ENCODE measurements at places on chromosomes 4 and X.

DNA sequence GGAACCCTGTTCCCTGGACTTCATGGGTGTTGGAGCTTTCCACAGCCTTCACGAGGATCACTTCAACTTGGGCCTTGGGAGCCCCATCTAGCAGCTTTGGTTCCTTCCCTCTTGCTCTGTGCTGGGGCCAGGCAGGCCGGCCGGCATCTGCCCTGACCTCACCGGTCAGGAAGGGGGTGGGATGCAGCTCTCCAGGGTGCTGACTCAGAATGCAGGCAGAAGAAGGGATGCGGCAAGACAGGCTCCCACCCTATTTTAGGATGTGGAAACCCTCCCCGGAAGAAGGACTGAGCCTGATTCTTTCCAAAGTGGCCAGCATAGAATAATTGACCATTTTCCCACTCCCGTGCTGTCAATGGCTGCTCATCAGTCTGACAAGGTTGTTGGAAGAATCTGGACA lies 47.1 kb downstream of the FHDC1 start:
- no peak for DNase-seq

DNA sequence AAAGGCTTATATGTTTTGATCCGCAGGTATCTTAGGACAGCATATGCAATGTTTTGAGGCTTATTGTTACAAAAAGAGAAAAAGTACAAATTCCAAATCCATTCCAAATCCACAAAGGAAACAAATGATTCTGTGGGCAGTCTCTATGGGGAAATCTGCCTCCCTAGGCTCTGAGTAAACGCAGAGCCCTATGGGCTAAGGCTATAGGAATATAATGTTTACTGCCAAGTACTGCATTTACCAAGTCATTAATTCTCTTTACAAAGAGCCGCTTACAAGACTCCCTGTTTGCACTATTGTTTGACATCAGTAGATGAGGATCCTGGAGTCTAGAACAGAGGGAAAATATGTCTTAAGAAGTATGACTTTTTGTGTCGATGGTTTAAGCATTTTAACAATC lies 212.4 kb upstream of the GPC4 start:
- no peak for DNase-seq

DNA sequence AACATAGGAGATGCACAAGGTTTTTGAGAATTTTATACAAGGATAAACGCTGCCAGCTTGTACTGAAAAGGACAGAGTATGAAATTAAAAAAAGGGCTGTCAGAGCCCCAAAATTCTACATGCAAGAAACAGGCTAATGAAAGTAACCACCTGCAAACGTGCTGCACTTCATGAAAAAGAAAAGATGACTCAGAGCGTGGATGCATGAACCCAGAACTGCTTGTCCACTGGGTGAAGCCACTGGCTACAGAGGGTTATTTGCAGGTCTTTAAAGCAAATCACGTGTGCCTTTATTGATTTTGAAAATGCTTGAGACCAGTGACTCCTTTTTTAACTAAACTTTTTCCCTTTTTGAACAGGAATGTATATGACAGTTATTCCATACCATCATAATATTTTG lies 25.3 kb upstream of the FRMD7 start:
- DNase-seq, result no peak

GRCh38 chrX:55624403-55624802 lies 1.2 kb downstream of the FOXR2 start:
- DNase-seq, result no peak

- no peak for DNase-seq
These were observed 26.0 kb downstream of the LRP2BP start for GRCh38 chr4:185369731-185370130.

GRCh38 chr4:29770627-29771026 lies 949.5 kb upstream of the PCDH7 start:
- DNase-seq, result no peak

DNA sequence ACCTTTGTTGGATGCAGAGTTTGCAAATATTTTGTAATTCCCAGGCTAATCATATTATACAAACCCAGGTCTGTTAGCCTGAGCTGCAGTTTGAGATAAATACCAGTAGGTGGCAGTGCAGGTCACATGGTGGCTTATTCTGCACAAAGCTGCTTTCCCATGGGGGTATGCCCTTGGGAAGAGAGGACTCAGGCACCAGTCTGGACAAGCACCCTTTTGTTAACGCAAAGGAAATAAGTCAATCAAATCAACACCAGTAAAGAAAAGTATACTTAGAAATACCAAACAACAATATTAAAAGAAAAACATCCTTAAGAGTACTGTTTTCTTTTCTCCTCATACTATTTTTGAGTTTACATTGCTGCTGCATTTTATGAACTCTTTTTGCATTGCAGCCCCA lies 389.0 kb upstream of the ZFP42 start:
- no peak for DNase-seq

DNA sequence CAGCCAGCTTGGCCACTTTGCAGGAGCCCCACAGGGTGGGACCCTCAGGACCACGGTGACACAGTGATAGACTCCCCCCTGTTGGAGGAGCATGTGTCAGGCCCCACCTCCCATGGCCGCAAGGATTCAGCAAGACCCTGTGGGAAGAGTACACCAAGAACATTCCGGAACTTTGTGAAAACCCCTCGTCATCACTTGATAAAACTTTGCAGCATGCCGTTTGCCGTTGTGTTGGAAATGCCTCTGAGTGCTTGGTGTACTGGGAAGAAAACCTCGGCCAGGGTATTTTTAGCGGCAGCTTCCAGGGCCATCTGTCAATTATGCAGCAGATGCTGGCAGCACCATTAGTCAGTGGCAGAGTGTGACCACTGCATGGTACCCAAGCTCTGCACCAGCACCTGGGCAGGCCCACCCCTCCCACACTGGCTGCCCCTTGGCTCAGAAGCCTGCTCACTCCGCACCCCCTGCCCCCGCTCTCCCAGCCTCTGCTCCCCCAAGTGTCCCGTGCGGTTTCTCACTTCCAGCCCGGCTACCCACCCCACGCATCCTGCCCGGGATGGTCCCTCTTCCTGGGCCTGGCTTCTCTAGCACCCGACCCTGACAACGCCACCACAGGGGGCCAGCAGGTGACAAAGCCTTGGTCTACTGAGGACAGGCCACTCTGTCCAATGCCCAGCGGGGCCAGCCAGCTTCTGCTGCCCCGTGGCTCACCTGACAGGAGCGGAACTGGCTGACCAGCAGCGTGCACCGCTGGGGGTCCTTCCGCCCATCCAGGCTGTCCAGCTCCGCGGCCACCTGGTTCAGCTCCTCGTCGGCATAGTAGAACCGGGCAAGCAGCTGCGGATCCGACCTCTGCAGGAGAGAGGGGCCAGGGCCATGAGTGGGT lies 65.0 kb downstream of the ZFYVE28 start:
- no peak for DNase-seq

DNA sequence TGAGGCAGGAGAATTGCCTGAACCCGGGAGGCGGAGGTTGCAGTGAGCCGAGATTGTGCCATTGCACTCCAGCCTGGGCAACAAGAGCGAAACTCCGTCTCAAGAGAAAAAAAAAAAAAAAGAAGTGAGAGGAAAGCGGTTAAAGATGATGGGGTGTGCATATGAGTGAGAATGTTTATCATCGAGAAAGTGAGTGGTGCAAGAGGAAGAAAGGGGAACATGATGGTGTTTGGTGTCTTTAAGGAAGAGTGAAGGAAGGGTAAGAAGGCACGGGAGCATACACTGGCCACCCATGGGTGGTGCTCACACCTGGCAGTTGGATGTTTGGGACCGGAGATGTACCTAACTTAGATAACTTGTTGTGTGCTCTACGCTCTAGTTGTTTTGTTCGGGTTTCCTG lies 62.2 kb downstream of the STOX2 start:
- no peak for DNase-seq

- no peak for DNase-seq
These were observed 8.2 kb downstream of the ATP5ME start for GRCh38 chr4:665751-666435.

DNA sequence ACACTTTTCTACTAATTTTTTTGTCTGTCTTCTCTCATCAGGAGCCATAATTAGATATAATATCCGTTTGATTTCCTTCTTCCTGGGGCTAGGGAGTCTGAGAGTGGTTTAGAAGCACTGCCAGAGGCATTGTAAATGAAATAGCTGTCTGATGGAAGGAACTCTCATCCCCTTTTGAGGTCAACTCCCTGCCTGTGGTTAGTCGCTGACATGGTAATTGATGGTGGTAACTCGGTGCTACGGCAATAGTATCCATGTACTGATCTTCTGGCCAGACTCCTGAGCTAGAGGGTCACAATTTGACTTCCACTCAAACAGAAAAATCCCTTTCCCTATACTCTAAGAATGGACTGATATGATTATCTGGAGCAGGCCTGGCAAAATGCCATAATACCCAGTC lies 108.1 kb upstream of the TRPC5 start:
- DNase-seq, result no peak

- DNase-seq, result no peak
These were observed 3.3 kb downstream of the CDK16 start for GRCh38 chrX:47221756-47222155.

DNA sequence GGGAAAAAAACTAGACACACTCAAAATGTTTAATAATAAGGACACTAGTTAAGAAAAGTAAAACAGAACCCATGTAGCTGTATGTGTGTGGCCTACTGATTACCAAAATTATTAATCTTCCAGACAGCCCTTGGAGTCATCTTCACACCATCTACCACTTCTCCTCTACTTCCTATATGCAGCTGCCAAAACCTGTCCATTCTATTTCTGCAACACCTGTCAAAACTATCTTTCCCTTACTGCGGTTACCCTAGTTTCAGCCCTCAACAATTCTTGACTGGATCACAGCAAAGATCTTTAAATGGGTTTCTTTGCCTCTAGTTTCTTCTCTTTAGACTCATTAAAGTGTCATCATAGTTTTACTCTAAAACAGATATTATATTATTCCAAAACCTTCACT lies 72.6 kb downstream of the GPR82 start:
- DNase-seq, result no peak

- no peak for DNase-seq
These were observed 37.9 kb upstream of the SORBS2 start for GRCh38 chr4:185849664-185850550.

DNA sequence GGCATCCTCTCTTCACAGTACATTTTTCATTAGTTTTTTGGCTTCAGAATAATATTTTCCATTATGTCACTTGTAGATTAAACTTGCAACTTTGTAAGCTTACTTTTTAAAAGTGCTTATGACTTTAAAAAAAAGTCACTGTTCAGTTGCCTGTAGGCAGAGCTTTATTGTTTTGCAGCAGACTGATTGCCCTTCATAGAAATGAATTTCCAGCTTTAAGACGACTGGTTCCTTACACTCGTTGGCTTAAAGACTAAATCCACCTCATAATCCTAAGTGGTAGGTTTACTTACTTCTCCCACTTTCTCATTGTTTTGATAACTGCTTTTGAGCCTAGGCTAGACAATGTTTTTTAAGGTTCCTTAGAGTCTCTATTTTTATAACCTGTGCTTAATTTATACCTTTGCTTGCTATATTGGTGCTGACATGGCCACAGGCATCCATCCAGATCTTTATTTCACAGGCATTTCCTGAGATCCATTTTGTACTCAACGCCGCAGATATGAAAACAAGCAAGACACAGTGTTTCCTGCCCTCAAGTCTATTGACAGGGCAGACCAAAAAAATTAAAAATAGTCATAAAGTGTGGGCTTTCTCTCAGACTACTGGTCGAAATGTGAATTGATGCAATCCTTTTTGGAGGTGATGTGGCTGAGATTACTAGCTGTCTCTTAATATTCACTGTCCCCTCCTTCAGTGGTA lies 12.6 kb upstream of the IL13RA2 start:
- DNase-seq, result no peak

DNA sequence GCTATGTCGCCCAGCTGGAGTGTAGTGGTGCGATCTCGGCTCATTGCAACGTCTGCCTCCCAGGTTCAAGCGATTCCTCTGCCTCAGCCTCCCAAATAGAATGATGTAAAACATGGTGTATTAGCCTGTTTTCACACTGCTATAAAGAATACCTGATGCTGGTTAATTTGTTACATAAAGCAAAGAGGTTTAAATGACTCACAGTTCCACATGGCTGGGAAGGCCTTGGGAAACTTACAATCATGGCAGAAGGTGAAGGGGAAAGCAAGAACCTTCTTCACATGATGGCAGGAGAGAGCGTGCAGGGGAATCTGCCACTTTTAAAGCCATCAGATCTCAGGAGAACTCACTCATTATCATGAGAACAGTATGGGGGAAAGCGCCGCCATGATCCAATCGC lies 1191.8 kb downstream of the ARAP2 start:
- DNase-seq, result no peak

GRCh38 chr4:84855774-84856173 lies 110.7 kb downstream of the WDFY3 start:
- no peak for DNase-seq

DNA sequence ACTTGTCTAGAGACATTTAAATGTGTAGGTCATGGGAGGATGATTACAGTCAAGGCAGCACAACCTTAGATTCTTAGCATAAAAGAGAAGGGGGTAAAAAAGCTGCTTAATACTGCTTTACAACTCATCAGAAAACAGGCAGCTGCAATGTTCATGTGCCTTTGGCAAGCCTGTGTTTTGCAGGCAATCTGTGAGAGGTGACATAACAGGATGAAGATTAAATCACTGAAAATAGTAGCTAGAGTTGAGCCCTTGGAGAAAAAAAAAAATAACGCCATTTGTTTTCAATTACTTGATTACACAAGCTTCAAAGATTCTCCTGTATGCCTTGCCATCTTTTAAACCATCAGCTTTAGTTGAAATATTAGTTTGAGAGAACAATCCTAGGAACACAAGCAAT lies 847.6 kb upstream of the LCORL start:
- no peak for DNase-seq

- no peak for DNase-seq
These were observed 76.3 kb upstream of the IL15 start for GRCh38 chr4:141560056-141560455.

DNA sequence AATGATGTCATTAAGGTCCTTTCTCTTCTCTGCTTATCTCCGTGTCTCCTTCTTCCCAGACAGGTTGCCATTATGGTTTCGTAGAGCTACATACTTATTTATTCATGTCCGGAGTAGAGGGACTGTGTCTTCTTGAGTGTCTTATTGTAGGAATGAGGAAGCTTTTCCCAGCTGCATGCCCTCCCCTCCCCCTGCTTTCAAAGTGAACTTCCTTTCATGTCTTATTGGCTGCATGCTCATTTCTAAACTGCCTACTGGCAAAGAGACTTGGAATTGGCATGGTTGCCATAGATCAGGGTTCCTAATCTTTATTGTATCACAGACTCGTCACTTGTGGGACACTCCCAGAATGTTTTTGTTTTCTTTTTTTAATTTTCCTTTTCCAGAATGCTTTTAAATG lies 15.4 kb downstream of the VAMP7 start:
- DNase-seq, result no peak

DNA sequence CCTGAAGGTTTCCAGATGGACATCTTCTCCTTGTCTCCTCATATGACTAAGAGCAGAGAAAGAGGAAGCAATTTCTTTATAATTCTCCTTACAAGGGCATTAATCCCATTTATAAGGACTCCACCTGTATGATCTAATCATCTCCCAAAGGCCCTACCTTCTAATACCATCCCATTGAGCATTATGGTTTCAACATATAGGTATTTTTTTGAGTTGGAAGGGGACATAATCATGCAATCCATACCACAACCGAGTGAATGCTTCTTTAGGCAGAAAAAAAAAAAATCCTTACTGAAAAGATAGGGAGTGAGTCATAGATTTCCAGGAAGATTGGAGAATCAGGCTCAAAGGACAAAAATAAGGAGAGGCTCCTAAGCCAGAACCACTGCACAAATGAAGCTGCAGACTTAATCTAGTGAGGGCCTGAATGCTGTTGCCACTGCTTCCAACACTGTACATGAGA lies 312.5 kb upstream of the HS3ST1 start:
- no peak for DNase-seq

- DNase-seq, result no peak
These were observed 219.9 kb upstream of the ANKRD50 start for GRCh38 chr4:124932447-124932846.
